ENCODE measurements at places on chromosomes 7 and 10. TPM values are rescaled to one million over a fixed set of nuclear protein-coding genes. Genes with fewer than 3 reads are reported as not detected.

DNA sequence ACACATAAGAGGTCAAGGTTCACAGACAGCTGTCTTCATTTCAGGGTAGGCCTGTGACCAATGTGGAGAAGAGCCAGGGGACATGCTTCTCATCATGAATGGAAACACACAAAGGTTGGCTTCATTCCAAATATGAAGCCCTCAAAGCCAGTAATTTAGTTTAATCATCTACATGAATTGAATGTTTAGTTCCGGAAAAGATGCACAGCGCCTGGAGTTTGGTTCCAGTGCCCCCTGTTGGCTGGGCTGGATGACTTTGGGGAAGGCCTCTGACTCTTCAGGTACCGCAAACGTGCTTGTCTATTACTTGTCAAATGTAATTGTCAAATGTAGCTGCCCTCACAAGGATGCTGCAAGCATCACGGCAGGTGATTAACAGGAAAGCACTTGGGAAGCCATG lies 130.7 kb downstream of the ADRA2A start:
- peak; percentile 59 for DNase-seq

DNA sequence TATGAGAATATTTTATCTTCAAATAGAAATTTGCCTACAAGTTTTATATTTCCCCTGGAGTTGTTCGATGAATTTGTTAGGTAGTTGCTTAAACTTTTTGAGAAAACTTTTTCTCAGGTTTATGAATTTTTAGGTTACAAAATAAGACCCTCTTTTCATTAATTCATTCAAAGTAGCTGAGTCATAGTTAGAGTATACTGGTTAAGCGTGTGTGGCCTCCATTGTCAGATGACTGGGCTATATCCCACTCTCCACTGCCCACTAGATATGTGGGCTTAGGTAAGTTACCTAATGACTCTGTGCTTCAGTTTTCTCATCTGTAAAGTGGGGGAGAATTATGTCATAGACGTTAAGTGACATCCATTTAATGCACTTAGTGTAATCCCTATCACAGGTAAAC lies 1.0 kb downstream of the ASB15 start:
- DNase-seq = no peak

DNA sequence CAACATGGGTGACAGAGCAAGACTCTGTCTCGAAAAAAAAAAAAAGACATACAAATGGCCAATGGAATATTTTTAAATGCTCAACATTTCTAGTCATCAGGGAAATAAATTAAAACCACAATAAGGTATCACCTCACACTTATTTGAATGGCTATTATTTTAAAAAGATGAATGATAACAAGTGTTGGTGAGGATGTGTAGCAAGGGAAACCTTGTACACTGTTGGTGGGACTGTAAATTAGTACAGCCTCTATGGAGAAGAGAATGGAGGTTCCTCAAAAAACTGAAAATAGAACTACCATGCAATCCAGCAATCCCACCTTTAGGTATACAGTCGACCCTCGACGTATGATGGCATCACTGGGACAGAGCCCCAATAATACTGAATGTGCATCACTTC lies 65.4 kb upstream of the DIP2C start:
- DNase-seq = no peak

- DNase-seq = no peak
These were observed 64.8 kb upstream of the GRM8 start for GRCh38 chr7:127317447-127317961.

GRCh38 chr10:35336921-35337823 lies 863 bp downstream of the CCNY start:
- peak; percentile 62 for DNase-seq

DNA sequence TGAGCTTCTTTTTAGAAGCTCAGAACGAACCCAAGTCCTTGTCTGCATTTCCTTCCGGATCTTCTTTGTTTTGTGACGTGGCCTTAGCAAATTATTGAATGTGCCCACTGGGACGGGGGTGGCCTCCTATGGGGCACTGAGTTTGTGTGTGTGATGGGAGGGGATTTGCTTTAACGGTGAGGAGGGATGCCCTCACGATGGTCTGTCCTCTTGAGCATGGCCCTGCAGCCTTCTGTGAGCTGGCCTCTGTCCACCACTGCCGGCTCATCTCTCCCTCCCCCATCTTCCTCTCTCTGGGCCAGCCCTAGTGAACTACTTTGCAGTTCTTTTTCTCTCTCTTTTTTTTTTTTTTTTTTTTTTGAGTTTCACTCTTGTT lies 62.9 kb upstream of the MKRN1 start:
- no peak for DNase-seq

- no peak for DNase-seq
These were observed 507.4 kb downstream of the SORCS3 start for GRCh38 chr10:105148456-105148855.

- peak; percentile 54 for DNase-seq
These were observed 36.3 kb upstream of the IKZF1 start for GRCh38 chr7:50268223-50268622.

GRCh38 chr10:46516660-46517416 lies 39.6 kb downstream of the GPRIN2 start:
- DNase-seq = no peak

GRCh38 chr7:73477376-73477775 lies 43.8 kb downstream of the FZD9 start:
- DNase-seq = no peak

DNA sequence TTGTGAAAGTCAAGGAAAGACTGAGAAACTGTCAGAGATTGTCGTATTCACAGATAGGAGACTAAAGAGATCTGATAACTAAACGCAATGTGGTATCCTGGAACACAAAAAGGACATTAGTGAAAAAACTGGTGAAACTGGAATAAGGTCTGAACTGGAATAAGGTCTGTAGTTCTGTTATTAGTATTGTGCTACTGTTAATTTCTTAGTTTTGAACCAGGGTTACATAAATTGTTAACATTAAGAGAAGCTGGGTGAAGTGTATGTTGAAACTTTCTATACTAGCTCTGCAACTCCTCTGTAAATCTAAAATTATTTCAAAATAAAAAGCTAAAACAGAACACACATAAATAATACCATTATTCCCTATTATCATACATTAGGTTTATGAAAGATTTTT lies 3.4 kb upstream of the NT5C2 start:
- no peak for DNase-seq

DNA sequence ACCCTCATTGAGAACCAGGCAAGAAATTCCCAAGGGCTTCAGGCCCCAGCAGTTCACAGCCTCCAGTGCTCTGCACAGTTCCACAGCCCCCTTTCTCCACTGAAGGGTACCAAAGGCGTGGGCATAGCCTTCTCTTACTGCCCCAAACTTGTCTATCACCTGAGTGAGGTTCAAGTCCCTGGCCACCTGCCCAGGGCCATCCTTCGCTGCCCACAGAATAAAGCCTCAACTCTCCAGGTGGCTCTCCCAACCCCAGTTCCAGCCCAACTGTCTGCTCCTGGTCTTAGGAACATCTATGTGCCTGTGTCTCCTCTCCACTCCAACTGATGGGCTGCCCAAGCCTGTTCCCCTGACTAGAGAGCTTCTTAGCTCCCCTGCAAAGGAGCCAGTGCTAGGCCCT lies 79.1 kb downstream of the FAM53B start:
- no peak for DNase-seq

GRCh38 chr7:152137476-152138025 lies 112.1 kb downstream of the GALNT11 start:
- no peak for DNase-seq

- no peak for DNase-seq
These were observed 456.8 kb upstream of the NRP1 start for GRCh38 chr10:33791272-33791660.

DNA sequence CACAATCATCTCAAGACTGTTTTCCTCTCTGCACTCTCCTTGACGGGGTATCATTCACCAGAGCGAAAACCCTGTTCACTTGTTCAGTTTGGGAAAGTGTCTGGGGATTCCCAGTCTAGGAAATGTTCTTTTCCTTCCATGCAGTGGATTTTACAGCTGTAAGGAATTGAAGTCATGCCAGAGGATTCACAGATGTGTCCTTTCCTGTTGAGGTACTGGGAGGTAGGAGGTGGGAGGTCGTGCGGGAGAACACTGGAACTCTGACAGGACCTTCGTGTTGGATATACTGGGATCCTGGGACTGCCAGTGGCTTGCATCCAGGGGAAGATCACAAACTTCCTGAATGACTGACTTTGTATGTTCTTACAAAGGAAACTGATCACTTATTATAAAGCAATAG lies 185.5 kb downstream of the BMPER start:
- no peak for DNase-seq

DNA sequence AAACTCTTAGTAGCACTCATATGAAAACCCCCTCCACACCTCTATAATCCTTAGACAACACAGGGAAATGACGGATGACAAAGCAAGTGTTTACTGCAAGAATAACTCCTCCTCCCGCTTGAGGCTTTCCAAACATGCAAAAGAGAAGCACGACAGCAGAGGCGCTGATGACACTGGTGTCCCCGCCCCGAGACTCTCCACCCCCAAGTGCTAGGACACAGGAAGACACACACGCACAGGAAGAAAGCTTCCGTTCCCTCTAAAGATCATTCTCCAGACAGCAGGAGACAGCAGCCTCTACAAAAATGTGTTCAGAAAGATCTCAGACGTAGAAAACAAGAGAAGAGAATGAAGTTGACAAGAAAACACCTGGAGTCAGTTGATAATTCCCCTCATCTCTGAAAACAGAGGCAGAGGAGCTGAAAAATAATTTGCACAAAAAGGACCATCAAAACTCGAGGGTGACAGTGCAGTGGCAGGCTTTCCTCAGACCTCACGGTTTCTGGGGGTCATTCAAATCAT lies 90.2 kb downstream of the DLG5 start:
- peak; percentile 82 for DNase-seq

DNA sequence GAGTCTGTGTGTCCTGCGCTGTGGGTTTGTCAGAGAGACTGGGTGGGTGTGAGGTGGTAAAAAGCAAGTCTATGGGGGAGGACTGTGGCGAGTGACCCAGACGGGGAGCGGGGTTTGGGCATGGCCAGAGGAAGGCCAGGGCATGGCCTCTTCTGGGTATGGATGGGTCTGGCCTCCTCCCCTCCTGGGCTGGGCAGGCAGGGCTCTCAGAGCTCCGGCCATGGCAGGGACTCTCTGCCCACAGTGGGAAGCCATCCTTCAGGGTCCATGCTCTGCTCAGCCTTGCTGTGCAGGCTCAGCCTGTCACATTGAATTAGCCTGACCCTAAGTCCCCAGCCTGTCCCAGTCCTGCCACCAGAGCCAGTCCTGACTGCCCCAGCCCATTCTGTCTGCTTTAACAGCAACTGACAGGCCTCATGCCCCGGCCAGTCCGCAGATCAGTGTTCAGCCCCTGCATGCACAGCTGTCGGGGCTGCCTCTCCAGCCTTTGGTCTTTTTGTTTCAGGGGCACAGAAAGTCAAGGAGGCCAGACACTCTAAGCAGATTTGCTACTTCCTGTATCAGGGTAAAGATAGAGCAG lies 7.9 kb downstream of the ANTXRL start:
- DNase-seq = no peak

- no peak for DNase-seq
These were observed 67.1 kb upstream of the ANKRD1 start for GRCh38 chr10:90988024-90988423.

GRCh38 chr7:47685712-47686376 lies 103.9 kb upstream of the TNS3 start:
- no peak for DNase-seq

DNA sequence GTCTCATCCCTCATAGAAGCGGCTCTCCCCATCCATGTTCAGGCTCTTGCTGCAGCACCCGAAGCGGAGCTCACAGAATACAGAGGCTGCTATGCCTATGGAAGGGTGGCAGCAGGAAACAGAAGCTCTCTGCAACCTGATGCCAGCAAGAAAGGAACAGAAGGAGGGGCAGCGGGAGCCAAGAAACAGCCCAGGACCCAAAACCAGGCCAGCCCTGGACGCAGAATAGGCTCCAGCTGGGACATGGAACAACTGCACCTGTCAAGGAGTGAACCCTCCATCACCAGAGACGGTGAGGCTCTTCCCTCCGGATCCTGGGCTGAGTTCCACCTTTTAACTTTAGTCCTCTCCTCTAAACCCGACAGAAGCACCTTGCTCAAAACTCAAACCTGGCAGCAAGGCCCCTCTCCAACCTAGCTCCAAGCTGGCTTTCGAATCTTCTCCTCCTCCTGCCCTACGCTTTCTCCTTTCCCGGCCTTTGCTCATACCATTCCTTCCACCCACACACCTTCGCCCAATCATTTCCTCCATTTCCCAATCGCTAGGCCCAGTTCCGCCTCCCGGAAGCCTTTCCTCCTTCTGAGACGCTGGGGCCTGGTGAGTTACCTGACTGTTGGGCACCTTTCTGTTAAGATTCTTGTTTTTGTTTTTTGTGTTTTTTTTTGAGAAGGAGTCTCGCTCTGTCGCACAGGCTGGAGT lies 122.8 kb upstream of the ZNF92 start:
- DNase-seq = no peak

TEX36 gene
- not detected for total RNA-seq

C10orf67 gene
- 0.16 TPM for total RNA-seq

HKDC1 gene
- 0.30 TPM for total RNA-seq

ARMC10 gene
- total RNA-seq = 50.1 TPM

EBLN1 gene
- total RNA-seq = not detected

GATA3 gene
- total RNA-seq = 30.2 TPM

NEBL gene
- total RNA-seq = 0.04 TPM

MOGAT3 gene
- not detected for total RNA-seq

Measured in activated CD4-positive, alpha-beta T cell treated with anti-CD3 and anti-CD28 coated beads for 36 hours (primary cell).